ENCODE measurements at places on chromosomes 2 and 18.

DNA sequence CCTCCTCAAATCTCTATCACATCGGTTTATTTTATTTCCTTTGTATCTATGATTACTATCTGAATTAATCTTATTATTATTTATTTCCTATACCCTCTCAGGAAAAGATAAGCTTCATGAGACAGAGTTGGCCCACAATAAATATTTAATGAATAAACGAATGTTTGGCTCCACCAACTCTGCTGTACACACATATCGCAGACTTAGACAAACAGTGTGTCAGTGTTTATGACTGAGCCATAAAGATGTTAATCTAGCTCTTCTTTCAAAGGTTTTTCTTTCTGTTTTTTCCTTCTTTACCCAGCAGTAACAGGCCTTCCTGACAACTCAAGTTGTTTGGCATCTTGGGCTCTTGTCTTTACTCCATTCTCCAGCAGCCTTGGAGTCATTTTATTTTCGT, 329.5 kb downstream of the CDH2 start:
- no peak for DNase-seq

DNA sequence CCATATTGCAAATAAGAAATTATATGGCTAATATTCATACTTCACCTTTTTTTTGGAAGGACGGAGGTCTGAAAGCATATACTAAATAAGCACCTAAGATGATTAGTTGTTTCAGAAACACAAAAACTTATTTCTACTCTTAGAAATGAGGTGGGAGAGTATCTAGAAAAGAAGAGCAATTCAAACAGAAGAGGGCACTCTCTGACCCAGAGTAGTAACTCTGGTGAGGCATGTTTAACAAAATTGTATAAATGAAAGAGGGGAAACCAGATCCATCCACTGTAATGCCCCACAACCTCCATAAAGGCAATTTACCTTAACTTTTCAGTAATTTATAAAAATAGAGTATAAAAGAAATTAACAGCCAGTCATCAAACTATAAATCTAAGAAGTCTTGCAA, 669.6 kb upstream of the VRK2 start:
- no peak for DNase-seq

GRCh38 chr2:24993406-24994145, 21.8 kb upstream of the DNAJC27 start:
- peak; percentile 50 for DNase-seq

DNA sequence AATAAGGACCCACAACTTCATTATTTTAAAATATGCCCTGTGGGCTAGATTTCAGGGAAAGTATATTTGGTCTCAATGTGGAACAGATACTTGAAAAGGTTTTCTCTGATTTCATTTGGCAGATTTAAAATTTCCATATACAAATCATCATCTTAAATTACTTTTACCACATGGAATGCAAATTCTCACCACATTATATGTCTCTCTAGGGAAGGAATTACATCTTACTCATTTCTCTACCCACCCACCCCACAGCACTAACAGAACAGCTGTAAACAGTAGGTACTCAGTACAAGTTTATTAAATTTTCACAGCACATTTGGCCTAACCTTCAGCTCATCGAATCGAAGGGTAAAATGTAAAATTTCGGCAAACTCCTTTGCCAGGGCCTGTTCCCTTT, 104.0 kb downstream of the CYRIA start:
- no peak for DNase-seq

DNA sequence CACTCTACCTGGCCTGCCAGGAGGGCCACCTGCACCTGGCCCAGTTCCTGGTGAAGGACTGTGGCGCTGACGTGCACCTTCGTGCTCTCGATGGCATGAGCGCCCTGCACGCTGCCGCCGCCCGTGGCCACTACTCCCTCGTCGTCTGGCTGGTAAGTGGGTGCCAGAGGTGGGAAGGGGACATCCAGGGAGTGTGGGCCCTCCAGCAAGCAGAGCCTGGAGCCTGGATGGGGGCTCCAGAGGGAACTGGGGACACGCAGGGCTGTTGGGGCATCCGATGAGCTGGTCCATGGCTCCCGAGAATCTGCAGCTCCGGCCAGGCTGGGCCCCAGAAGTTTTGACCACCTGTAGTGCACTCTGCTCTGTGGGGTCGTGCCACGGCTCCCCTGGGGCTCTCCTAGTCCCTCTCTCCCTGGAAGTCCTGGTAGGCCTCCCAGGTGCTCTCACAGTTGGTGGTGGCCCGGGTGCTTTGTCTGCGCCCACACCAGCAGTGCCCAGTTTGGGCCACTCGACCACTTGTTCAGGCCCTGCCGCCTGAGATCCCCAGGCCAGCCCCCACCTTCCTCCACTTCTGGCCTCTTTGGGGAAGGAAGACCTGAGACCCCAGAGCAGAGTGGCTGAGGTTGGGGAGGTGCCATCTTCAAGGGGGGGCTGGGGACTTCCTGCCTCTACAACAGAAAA, 4.7 kb downstream of the ESPNL start:
- DNase-seq: no peak

DNA sequence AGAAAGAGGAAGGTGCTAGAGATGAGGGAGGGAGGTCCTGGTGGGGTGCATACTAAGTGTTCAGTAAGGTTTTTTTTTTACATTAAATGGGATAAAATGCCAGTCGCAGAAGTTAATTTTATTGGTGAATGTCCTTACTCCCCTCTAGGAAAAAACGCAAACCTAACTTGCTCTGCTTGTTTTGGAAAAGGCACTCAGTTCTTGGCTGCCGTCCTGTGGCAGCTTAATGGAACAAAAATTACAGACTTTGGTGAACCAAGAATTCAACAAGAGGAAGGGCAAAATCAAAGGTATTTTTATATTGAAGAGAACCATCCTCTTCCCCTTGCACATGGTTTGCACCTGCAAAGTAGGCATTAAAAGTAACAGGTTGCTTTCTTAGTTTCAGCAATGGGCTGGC, 12.7 kb upstream of the IL18R1 start:
- no peak for DNase-seq

GRCh38 chr2:231522418-231523180, 7.6 kb downstream of the NMUR1 start:
- peak; percentile 6 for DNase-seq

- no peak for DNase-seq
These were observed 244.1 kb downstream of the ICOS start for GRCh38 chr2:204180649-204181048.

DNA sequence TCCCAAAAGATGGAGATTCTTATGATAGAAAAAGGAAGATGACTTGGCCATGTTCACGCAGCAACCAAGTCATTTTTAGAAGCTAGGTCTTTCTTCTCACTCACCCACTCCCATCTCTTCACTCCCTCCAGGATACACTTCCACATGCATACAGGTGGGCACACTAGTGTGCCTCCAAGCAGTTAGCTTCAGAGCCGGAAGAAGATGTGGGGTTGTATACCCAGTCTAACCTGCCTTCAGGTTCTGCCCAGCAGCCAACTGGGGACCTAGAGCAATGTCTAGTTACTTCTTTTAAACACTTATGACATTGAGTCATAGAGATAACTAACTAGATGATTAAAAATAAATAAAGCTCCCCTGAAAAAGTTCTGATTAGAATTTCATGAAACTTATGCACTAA, 21.8 kb upstream of the TANK start:
- no peak for DNase-seq

GRCh38 chr2:175233135-175233719, 51.7 kb upstream of the ATP5MC3 start:
- DNase-seq: peak; percentile 49

Measured in astrocyte (in vitro differentiated cells and primary cell).